ENCODE measurements at places on chromosomes 5 and 9.

DNA sequence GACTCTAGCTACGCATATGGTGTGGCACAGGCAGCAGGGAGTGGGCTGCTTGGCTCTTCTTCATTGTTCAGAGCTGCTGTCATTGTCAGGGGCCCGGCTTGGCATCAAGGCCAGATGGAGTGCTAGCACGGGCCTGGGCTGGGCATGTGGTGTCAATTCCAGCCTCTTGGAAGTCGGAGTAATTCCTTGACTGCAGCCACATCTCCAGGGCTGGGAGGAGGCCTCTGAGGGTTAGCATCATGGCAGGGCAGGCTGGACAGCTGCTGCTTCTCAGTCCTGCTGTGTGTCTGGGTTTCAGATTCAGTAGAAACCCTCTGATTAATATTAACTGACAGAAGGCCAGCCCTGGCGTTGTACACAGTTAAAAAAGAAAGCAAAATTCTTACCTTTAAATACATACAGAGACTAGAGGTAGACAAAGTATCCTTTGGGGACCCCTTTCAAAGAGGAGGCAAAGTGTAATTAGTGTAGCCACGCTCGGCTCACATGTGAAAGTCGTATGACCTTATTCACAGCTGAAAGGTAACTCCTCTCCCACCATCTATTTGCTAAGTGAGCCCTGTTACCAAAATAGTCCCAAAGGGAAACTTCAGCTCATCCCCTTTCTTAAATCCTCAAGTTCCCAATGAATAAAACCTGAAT lies 126.4 kb downstream of the DOCK2 start:
- no peak for DNase-seq

GRCh38 chr9:37180138-37180537 lies 59.8 kb downstream of the ZCCHC7 start:
- no peak for DNase-seq

DNA sequence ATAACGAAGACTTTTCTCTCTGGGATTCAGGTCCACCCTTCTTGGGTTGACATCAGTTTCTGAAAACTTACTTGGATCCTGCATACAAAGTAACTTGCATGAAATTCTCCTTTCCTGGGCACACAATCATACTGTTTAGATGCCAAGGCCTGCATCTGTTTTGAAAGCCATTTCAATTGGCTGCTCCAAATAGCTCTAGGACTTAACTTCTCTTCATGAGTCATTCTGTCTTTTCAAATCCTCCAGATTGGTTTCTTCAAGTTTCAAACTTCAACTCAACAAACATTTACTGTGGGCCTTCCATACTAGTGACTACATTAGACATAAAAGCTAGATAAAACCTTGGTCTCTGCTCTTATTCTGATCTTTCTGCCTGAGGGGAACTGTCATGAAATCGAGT lies 54.8 kb upstream of the HMHB1 start:
- peak; percentile 30 for DNase-seq

DNA sequence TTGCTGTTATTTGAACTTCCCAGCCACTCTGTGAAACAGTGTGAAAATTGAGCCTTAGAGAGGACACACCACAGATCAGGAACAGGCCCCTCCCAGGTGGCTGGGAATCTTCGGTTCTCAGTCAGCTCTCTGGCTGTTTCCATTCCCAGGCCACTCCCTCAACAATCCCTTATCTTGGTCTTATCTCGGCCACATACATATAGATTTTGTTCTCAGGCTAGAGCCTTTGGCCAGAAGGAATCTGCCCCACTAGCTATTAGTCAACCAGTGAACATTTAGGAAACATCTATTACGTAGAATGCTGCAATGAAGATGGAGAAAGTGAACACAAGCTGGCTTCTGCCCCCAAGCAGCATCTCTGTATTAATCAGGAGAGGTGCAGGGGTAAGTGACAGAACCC lies 21.0 kb upstream of the WWC1 start:
- DNase-seq: no peak

- no peak for DNase-seq
Observed at GRCh38 chr5:178241688-178242231, 9.2 kb upstream of the PHYKPL start.

- no peak for DNase-seq
Observed at GRCh38 chr9:16743375-16743774, 127.1 kb downstream of the BNC2 start.

DNA sequence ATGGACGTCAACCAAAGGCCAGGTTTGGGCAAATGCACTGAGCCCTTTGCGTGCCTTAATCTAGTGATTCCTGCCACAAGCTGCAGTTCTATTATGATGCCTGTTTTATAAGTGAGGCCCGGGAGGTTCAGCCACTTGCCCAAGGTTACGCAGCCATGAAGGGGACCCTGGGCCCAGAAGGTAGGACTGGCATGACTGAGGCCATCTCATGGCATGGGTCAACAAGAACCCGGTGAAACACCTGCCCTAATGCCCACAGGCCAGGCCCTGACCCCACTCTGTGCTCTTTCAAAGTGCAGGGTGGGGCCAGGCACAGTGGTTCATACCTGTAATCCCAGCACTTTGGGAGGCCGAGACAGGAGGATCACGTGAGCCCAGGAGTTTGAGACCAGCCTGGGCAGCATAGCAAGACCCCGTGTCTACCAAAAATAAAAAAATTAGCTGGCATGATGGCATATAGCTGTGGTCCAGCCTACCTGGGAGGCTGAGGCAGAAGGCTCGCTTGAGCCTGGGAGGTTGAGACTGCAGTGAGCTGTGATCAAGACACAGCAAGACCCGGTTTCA lies 8.6 kb downstream of the NINJ1 start:
- DNase-seq: no peak

DNA sequence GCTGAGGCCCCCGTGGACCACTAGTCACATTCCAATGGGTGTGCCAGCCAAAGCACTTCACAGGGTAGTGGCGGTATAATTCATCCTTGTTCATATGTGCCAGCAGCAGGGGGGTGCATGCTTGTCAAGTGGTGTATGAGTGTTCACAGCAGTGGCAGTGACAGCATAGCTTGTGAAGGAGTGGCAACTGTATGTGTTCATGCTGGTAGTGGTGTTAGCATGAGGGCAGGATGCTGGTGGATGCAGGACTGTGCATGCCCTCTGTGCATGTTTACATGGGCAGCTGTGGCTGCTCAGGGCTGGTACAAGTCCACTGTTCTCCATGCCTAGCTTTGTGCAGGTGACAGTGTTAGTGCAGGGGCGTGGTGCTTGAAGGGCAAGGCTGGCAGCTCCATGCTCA lies 253.4 kb upstream of the DMAC1 start:
- no peak for DNase-seq

- no peak for DNase-seq
Observed at GRCh38 chr9:133679056-133679455, 42.9 kb downstream of the DBH start.

DNA sequence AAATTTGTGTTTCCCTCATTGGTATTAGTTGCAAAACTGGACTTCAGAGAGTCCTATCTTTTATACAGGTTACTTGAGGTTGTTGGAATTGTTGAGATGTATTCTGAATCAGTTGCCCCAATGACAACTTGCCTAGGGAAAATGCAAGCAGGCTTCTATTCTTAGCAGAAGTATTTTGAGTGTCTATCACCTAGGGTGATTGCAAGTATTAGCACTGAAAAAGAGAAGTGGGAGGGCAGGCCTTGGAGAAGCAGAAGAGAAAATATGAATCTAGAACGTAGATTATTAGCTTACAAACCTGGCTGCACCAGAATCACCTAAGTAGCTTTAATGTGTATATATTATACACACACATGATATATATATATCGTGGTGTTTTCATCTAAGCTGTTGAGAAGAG lies 43.2 kb downstream of the ADAMTS12 start:
- DNase-seq: no peak

- DNase-seq: no peak
Observed at GRCh38 chr9:35691757-35692301, 2.1 kb upstream of the TPM2 start.

DNA sequence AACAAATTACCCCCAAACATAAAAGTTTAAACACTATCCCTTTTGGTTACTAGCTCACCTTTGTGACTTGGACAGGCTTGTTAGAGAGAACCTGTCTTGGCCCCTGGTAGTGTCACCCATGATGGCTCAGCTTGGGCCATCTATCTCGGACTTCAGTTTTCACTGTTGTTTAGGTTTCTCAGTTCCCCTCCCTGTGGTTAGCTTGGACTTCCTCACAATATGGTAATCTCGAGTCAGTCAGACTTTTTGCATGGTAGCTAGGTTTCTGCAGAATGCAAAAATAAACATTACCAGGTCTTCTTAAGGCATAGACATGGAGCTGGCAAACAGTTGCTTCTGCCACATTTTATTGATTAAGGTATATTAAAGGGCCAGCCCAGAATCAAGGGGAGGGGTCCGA lies 324.3 kb upstream of the RORB start:
- DNase-seq: no peak

DNA sequence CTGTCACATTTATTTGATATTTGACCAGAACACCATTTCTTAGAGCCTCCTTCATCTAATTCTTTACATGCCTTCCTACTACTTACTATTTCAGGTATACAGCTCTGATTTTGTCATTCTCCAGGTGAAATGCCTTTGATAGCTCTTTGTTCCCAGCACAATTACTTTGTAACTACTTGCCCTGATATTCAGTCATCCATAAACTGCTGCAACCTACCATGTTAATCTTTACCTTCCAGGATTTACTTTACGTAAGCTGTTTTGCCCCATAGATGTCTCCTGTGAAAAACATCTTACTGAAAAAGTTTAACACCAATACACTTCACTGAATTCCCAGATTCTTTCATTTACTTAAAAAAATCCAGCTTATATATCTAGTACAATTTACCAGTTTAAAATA lies 443.8 kb upstream of the CYLC2 start:
- DNase-seq: no peak

GRCh38 chr9:121700165-121700831 lies 48.9 kb downstream of the DAB2IP start:
- no peak for DNase-seq

- no peak for DNase-seq
Observed at GRCh38 chr5:98651715-98652114, 121.7 kb upstream of the RGMB start.

GRCh38 chr5:172165465-172165864 lies 22.6 kb downstream of the STK10 start:
- DNase-seq: no peak

GRCh38 chr5:96657068-96657467 lies 5.1 kb upstream of the CAST start:
- DNase-seq: peak; percentile 81

DNA sequence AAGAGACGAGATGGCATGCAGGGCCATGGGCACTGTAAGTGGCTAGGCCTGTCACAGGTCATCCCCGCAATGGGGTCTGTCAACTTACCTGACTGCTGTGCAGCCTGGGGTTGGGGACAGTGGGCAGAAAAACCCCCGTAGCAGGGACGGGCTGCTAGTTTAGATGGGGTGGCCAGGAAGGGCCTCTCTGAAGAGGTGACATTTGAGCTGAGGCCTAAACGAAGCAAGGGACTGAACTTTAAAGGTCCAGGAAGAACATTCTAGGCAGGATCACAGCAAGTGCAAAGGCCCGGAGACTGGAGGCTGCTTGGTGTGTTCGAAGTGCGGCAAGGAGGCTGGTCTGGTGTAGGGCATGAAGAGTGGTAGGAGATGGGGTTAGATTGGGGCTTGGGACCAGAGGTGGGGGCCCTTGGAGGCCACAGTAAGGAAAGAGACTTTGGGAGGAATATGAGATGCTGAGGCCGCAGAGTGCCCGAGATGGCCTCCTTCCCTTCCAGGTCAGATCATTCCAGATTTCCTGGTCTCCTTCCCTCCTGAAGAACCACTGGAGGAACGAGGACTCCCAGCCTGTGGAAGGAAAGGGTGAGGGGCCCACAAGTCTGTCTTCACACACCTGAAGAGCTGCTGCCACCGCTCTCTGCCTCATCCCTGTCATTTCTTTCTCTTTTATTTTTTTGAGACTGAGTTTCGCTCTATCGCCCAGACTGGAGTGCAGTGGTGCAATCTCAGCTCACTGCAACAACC lies 37.9 kb upstream of the SH3PXD2B start:
- DNase-seq: no peak

- DNase-seq: peak; percentile 75
Observed at GRCh38 chr9:97388721-97389238, 23.1 kb upstream of the TDRD7 start.

- no peak for DNase-seq
Observed at GRCh38 chr9:128825923-128826700, 3.5 kb downstream of the SPOUT1 start.

DNA sequence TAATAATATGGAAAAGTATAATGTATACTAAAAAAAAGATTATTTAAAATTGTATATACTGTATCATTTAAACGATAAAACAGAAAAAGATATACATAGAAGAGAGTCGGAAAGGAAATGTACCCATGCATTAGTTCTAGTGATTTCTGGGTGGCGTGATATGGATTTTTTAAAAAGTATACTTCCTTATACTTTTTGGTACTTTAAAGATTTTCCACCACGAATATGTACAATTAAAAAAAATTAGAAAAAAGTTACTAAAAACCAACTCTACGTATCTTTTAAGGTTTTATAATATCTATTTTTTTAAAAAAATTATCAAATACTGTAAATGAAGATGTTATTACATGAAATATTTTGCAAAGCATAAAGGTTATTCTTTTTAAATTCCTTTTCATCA lies 12.3 kb downstream of the PHF19 start:
- DNase-seq: no peak

DNA sequence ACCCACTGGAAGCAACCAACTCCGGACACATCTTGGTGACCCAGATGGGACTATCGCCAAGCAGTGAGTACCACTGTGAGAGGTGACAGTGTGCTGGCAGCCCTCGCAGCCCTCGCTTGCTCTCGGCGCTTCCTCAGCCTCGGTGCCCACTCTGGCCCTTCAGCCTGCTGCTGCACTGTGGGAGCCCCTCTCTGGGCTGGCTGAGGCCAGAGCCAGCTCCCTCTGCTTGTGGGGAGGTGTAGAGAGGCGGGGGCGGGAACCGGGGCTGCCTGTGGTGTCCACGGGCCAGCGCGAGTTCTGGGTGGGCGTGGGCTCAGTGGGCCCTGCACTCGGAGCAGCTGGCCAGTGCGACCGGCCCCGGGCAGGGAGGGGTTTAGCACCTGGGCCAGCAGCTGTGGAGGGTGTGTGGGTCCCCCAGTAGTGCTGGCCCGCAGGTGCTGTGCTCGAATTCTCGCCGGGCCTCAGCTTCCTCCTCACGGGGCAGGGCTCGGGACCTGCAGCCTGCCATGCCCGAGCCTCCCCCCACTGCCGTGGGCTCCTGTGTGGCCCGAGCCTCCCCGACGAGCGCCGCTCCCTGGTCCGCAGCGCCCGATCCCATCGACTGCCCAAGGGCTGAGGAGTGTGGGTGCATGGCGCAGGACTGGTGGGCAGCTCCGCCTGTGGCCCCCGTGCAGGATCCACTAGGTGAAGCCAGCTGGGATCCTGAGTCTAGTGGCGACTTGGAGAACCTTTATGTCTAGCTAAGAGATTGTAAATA lies 78.5 kb upstream of the PLPP1 start:
- no peak for DNase-seq

GRCh38 chr5:109482748-109483147 lies 73.0 kb upstream of the PJA2 start:
- DNase-seq: no peak

Measured in activated CD4-positive, alpha-beta T cell treated with anti-CD3 and anti-CD28 coated beads, Interleukin-2, Interleukin-6, amounts not matched to agents 100 ng/mL and 50 ng/mL, durations not matched to agents 16 hours and 8 hours (primary cell).